ENCODE measurements at places on chromosomes 4 and X.

DNA sequence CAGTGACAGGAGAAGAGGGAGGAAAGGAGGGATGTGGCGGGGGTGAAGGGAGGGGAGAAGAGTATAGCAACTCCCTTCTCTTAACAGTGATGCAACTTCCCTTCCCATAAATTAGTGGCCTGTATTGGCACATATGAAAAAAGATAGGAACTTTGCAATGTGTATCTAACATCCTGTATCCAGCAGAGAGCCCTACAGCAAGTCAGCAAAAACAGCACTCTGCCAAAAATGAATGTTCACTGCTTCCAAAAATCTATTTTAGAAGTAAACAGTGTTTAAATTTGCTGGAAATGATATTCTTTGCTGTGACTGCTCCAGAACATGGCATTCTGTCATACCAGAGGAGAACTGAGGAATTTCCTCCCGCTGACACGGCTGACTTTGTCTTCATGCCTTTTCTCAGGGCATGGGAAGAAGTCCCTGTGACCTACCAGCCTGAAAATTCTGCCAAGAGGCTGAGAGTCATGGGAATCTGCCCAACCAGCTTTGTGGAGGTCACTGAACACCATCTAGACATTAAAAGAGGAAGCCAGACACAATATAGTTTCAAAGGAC lies 343.4 kb upstream of the RASGEF1B start:
- DNase-seq, result no peak

DNA sequence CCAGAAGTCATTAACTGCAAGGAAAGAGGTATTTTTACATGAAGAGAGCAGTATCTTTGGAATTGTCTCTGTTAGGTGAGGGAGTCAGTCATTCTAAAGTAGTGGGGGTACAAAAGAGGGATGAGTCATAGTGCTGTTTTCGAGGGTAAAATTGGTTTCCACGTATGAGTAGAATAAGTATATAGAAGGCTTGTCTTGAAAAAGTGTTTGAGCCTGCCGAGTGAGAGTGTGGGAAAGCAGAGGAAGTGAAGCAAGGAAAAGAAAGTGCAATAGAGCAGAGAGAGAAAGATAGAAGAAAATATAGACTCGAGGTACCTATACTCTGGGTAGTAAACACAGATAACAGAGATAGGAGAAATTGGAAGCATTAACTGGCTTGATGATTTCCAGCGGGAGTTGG lies 696.4 kb downstream of the DMD start:
- no peak for DNase-seq

GRCh38 chr4:73821325-73821724 lies 15.2 kb upstream of the CXCL6 start:
- no peak for DNase-seq

DNA sequence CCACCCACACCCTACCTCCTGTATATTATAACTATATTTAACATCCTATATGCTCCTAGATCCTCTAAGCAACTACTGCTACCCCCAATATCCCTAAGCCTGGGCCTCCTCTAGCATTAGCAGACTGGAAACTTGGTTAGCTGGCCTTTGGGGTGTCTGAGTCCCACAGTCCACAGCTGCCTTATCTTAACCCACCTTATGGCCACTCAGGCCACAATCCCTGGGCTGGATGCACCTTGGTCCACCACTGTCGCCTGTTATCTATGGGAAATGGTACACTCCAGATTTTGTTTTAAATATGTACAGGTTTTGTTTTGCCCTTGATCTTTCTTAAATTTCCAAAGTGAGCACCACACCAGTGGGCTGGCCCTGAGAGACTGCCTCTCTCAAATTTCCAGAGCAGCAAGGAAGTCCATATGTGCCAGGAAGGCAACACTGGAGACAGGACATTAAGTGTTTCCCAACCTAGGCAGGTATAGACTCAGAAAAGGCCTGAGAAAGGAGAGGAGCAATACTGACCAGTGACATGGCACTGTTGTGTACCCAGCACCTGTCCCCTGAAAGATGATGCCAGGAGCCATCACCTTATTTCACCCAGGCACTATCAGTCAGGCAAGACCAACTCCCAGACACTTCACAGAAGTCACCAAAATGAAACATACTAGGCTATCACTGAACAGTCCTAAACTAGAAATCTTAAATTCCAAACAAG lies 921 bp downstream of the PFKFB1 start:
- no peak for DNase-seq

- DNase-seq, result no peak
Observed at GRCh38 chr4:2652415-2653160, 103.5 kb downstream of the TNIP2 start.

DNA sequence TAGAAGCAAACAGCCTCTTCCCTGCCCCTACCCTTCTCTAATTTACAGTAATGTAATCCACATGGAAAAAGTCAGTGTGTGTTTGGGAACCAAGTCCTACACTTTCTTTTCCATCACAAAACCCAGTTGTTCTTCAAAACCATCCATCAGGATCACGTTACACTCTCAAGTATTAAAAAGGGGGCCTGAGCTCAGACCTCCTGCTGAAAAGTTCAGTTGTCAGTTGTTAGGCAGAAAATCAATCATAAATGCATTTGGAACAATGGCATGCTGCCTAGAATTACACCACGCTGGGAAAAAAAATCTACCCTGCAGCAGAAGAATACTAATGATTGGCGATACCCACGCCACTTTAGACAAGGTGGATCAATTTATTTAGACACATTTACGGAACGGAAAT lies 236.5 kb downstream of the PARM1 start:
- DNase-seq, result no peak

DNA sequence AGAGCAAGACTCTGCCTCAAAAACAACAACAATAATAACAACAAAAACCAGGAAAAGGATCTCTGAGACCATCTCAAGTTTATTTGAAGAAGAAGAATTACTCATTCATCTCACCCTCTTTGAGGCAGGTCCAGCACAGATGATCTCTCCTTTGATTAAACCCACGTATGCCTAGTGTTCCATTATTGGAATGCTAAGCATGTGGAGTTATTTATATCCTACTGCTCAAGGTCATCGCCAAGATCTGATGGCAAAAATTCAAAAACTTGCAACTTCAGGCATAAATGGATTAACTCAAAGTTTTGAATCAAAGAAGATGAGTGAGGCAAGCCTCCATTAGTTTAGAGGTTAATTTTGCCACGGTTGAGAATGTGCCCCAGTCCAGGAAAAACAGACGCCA lies 184.2 kb downstream of the DHRSX start:
- DNase-seq, result no peak

GRCh38 chr4:2583092-2583491 lies 46.6 kb downstream of the FAM193A start:
- DNase-seq, result no peak

DNA sequence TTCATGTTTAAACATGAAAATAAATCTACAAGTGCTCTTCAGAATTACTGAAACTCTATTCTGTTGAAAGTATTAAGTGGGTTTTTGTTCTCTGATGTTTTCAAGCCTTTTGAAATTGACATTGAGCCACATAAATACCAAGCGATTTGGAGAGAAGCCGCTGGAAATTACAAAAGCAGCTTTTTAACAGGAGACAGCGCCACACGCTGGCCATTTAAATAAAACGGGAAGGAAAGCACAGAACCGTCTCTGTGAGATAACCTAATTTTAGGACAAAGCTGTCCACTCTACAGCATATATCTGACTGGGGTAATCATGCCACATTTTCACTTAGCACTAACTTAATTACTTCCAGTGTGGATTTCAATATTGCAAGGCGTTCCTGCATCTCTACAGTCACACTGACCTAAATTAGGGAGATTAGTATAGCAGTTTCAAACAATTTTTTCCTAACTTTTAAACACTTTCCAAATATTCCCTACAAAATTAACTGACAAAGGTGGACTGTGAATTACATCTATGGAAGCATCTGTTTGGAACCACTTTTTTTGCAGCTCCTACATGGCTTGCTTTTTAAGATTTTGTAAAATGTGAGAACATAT lies 6.8 kb upstream of the ANOS1 start:
- DNase-seq, result peak; percentile 57

- DNase-seq, result no peak
Observed at GRCh38 chrX:12872741-12873140, 5.9 kb downstream of the TLR7 start.

DNA sequence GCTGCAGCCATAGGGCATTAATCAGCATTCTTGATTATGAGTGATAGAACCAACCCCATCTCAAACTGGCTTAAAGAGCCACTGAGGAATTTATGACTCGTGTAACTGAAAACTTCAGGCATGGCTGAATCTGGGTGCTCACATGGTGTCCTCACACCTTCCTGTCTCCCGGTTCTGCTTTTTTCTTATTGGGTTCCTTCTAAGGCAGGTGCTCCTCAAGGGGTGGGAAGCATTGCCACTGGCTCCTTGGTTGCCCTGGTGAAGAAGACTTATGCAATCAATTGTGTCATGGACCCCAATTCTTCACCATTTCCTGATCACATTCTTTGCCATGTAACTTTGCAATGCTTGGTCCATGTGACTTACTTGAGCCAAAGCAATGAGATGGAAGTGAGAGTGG lies 4.3 kb upstream of the ZCCHC4 start:
- DNase-seq, result no peak

DNA sequence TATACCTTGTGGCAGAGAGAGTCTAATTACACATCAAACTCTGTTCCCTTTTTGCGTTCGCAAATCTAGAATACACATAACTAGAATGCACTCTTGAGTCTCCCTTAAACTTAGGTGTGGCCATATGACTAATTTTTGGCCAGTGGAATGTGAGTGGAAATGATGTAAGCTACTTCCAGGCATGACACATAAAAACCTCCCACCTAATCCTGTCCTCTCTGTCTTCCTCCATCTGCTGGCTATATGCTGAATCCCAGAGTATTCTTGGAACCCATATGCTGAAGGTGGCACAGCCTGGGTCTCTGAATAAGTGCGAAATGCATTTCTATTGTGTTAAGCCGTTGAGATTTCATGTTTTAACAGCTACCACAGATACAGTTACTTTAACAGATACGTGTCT lies 269.9 kb upstream of the NRK start:
- no peak for DNase-seq

GRCh38 chr4:151389311-151389710 lies 19.7 kb upstream of the FHIP1A start:
- DNase-seq, result no peak

- DNase-seq, result peak; percentile 83
Observed at GRCh38 chrX:46573331-46573891, at the start of gene CHST7. Gene CHST7, plus strand, starts transcription at chrX:46573765. Its CDS starts 167 bp downstream, at chrX:46573932.

GRCh38 chr4:91936311-91936710 lies 367.5 kb upstream of the GRID2 start:
- peak; percentile 63 for DNase-seq

GRCh38 chrX:136627409-136627808 lies 20.5 kb upstream of the CD40LG start:
- no peak for DNase-seq

DNA sequence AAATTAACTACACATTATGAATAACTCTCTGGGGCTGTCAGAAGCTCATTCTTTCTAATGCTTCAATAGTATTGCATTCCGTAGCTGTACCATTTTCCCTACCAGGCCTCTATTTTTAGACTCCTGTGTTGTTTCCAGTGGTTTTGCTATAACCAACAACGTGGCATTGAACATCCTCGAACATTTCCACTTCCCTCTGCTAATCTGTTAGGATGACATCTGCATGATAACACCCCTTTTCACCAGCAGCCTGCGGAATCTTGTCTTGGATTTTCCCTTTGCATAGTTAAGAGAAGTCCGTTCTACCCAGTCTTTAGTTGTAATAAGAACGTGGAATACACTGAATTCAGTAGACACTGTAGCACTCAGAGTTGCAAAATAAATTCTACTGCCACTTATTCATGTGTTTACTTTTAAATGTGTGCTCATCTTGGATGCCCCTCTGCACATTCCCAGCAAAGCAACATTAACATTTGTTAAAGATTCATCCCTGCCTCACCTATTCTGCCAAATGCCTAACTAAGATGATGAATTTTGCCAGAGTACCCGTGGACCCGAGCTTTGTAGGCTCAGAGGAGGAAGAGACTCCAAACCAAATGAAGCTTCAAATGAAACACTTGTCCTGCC lies 55.6 kb downstream of the SEL1L3 start:
- no peak for DNase-seq

DNA sequence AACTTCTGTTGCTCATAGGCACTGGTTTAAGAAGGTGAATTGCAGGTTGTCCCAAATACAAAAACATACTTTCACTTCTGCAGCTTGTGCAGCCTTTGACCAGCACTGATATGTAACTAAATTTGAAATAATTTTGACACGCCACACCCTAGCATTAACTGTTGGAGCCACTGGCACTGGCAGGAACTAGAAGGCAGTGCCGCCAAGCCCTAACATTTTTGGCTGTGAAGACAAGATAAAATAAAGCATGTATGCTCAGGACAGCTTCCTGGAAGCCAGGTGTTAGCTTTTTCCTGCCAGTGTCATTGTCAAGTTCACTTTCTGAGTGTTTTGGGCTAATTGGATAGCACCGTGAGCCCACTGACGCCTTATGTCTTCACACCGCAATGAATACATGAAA lies 65.3 kb upstream of the FBXW7 start:
- DNase-seq, result no peak

- no peak for DNase-seq
Observed at GRCh38 chr4:72451349-72451748, 117.7 kb downstream of the ADAMTS3 start.

- DNase-seq, result no peak
Observed at GRCh38 chr4:97998203-97998602, 145.1 kb downstream of the STPG2 start.

DNA sequence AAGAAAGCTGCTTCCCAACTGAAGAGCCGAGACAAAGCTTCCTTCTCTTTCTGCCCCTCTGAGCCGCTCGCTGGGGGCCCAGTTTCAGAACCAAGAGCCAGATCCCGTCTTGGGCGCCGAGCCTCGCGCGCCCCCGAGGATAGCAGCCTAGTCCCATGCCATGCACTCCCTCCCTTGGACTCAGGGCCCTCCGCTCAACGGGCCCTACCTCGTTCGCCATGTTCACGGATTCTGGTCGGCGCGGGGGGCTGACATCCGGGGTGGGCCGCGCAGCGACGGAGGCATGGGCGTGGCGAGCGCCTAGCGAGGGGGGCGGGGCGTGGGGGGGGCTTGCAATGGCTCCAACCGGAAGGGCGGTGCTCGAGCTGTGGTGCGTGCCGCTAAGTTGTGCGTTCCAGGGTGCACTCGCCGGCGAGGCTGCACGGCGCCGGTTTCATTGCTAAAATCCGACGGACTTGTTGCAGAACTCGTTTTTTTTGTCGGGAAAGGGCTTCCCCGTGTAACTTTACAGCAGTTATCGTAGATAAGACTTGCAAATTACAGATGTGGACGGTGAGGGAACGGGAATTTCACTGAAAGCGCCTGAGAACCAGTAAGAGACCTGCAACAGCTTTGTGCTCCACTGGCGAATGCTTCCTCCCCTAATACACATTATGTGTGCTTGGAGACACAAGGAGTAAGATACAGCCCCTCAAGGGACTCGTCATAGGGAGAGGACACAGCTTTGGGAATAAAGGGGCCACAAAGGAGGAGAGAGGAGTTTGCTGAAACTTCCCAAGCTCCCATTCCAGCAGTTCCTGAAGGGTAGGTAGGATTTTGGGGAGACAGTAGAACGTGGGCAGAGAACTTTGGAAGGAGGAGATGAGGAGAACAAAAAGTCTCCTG lies at the start of gene ADH5:
TSS of gene ADH5 (minus strand) at position 308 of the 885 bp plus-strand sequence. CDS start at position 220, 88 bp downstream.
- peak; percentile 74 for DNase-seq

DNA sequence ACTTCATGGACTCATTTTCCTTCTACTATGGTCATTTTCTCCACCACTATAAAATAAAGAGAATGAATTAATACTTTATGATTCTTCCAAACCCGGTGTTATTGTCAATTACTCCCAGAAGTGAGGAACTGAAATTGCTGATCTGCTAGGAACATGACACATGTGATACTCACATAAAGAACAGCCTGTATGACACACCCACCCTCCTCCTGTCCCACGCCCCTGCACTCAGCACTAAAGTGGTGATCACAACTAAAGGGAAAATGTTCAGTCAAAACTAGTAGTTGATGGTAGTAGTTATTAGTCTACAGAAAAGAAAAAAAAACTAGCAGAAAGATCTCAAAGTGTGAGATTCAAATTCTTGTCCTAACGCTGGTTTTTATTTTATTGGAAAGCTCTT lies 1508.3 kb downstream of the RAPGEF2 start:
- DNase-seq, result no peak

All from NCI-H510A treated with DMSO at 0.1 percent for 48 hours (cell line).